SK-N-DZ (cell line): ENCODE measurements at places on chromosomes 2 and 18.

- DNase-seq = no peak
Observed at GRCh38 chr2:10078704-10079265, 1.4 kb downstream of the CYS1 start.

- no peak for DNase-seq
Observed at GRCh38 chr18:3663870-3664512, 214.0 kb downstream of the TGIF1 start.

- DNase-seq = no peak
Observed at GRCh38 chr2:238383743-238384380, 42.9 kb upstream of the ASB1 start.

DNA sequence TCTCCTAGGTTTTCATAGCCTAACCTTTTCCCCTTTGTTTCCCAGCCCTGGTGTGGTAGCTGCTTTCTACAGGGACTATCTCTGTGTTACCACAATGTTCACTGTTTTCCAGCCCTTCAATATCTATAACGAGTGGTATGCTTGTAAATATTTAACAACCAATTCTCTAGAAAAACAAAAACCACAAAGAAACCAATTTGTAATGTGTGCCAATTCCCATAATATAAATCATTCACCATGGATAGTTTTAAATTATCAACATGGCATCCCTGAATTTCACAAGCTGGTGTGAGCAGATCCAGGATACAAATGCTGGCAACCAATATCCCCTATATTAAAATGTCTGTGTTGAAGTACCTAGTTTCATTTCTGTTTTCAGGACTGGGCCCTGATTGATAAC lies 207.5 kb upstream of the FBXO11 start:
- no peak for DNase-seq

DNA sequence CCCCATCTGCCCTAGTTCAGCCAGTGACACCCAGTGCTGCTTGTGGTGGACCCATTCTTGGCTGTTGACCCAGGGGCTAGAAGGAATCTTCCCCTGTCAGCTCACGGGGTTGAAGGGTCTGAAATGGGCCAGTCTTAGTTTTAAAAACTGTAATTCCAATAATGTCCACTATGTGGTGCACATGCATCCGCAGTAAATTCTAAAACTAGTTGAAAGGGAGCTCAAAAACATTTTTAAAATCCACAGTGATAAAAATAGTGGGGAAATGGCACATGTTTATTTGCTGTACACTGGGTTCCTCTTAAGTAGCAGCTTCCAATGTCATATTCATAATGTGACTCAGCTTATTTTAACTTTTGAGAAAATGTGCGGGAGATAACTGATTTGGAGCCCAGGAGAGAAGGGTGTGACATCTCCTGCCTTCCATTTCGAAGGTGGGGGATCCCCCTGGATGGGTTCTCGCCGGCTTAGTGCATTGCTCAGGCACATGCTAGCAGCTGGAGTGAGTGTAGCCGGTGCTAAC lies 32.8 kb downstream of the GRHL1 start:
- peak; percentile 27 for DNase-seq

- DNase-seq = peak; percentile 49
Observed at GRCh38 chr2:105518897-105519296, 120.0 kb upstream of the FHL2 start.

- DNase-seq = no peak
Observed at GRCh38 chr18:51229328-51229727, 31.8 kb upstream of the MEX3C start.

DNA sequence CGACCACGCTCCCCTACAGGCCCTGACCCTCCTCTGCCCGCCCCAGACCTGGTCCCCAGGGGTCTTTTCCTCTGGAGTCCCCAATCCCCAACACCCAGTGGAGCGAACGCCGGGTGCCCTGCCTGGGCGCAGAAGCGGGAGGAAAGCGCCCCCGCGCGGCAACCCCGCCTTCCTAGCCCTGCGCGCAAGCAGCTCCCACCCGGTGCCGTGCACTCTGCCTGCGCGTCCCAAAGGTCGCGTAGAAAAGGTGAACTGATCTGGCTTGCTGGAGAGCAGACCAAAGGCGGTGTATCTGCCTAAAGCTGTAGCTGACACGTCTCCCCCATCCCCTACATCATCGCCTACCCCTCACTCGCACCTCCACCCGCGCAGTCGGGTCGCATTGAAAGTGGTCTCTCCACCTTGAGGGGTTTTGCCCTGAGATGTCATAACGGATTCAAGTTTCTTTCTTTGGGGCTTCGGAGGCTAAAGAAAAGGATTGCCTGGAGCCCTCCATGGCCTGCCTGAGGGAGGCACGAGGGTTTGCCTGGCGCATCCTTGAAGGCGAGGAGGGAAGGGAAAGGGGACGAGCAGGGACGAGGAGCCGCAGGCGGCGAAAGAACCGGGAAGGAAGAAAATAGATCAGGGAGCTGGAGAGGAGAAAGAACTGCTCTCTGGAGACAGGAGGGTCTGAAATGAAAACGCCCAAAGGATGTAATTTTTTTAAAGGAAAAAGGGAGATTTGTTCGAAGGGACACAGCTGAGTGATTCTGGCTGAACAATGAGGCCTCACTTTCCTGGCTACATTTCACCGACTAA lies 5.8 kb downstream of the GAD1 start:
- DNase-seq = no peak

GRCh38 chr18:44937960-44938719 lies 257.5 kb downstream of the SETBP1 start:
- peak; percentile 71 for DNase-seq

DNA sequence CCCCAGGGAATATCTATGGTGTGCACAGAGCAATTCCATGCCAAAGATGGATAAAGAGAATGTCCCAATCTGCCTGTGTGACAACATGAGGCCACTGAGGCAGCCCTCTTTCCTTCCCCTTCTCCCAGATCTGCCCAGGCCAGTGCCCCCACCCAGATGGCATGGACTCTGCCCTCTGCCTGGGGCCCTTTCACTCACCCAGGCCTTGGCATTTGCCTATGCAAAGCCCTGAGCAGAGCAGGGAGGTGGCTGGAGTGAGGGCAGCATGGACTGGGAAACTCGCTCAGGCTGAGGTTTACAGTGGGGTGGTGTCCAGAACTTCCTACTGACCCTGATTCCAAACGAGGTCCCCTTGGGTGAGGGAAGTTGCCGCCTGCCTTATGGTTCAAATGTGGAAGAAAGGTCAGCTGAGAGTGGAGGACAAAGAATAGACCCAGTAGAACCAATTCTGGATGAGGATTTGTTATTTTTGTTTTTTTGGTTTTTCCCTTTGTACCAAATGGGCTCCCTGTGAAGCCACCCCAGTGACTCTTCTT lies 8.9 kb downstream of the SH2D6 start:
- no peak for DNase-seq

- no peak for DNase-seq
Observed at GRCh38 chr2:190972846-190973245, 41.1 kb downstream of the STAT1 start.

DNA sequence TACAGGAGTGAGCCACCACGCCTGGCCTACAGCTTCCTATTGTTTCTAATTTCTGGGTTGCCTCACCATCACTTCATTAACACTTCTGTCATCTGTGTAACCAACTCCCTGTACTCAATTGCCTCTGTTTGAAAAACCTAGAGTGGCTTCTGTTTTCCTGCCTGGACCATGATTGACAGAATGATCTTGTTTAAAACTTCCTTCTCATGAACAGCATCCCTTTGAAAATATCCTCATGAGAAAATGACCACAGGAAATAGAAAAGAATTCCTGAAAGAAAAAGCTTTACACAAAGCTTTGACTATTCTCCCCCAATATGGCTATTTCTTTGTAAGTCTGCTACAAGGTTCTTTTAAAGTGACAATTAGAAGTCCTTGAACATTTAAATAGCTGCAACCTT lies 672.3 kb downstream of the ARHGAP15 start:
- no peak for DNase-seq

- no peak for DNase-seq
Observed at GRCh38 chr2:88057437-88057844, 1.9 kb upstream of the KRCC1 start.

DNA sequence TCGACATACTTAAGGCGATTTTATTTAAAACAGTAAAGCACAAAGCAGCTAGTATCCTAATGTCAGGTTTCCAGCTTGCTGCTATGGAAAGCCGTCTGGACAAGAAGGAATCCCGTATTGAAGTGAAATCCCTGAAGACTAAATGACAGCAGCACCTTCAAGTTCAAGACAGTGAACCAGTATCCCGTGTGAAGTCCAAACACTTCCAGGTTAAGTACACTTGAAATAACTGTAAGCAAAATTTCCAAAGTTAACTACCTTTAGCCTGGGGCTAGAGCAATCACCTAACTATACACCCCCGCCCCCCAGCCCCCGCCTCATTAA lies 1.2 kb downstream of the MBOAT2 start:
- DNase-seq = no peak

DNA sequence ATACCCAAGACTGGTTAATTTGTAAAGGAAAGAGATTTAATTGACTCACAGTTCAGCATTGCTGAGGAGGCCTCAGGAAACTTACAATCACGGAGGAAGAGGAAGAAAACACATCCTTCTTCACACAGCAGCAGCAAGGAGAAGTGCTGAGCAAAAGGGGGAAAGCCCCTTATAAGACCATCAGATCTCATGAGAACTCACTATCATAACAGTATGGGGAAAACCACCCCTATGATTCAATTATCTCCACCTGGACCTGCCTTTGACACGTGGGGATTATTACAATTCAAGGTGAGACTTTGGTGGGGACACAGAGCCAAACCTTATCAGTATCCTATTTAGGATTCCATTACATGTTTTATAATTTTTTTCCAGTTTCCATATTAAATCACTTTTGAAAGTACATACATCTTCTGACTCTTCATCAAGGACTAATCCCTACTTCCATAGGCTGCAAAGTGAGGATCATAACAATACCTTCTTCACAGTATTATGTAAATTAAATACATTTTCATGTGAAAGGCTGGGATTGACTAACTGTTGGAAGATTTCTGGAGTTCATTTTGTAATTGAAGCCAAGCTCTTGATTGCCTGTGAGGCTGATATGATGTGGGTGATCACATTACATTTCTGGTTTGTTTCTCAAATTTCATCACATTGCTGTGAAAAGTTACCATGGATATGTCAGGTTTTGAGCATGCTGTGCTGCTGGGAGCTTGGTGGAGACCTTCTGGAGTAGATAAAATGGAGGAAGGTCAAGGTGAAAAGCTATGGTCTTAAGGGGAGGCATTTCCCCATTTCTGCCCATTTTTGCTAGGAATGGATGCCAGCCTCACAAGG lies 31.7 kb upstream of the CERS6 start:
- peak; percentile 70 for DNase-seq

GRCh38 chr2:98608962-98609604 lies 694 bp downstream of the UNC50 start:
- DNase-seq = peak; percentile 5

DNA sequence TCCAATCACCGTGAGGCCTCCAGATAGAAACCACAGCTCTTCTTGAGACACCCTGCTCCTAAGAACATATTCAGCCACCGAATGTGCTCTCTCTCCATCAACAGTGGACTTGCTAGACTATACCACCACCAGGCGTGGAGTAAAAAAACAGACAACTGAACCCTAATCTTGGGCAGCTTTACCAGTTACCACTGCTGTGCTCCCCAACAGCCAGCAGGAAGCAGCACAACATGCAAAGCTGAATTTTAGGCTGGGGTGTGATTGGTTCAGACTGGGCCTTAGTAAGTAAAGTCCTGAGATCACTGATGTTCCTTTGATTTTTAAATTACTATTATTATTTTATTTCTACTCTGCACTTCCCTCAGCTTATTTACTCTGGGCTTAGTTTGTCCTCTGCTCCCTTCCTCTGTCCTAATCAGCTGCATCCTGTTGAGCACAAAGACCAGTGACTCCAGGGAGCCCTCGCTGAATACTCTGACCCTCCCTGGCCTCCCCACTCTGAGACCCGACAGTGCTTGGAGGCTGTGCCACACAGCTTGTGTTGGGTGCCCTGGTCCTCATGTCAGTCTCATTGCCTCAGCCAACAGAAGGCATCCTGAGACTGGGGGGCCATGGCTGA lies 21.9 kb downstream of the MRPL35 start:
- peak; percentile 36 for DNase-seq

DNA sequence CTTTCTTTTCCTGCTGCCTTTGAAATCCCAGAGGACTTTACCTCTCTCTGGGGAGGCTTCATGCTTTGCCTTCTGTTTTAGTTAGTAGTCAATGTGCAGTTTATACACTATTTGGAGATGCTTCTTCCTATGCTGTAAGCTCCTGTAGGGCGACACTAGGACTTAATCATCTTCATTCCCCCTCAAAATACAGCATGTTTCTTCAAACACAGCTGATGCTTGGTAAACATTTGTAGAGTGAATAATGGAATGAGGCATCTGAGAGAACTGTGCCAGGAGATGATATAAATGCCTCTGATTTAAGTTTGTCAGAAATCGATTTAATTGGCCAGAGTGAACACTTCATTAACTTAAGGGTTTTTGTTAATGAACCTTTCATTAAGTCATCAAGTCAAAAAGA lies 43.4 kb downstream of the LHCGR start:
- no peak for DNase-seq

- no peak for DNase-seq
Observed at GRCh38 chr2:132416723-132417395, at the start of gene GPR39. GPR39 (plus strand) TSS chr2:132416805.

- no peak for DNase-seq
Observed at GRCh38 chr2:36404754-36405153, 49.2 kb downstream of the CRIM1 start.

- DNase-seq = no peak
Observed at GRCh38 chr18:49285627-49286026, 174.8 kb downstream of the DYM start.

- no peak for DNase-seq
Observed at GRCh38 chr2:137381731-137382130, 582.5 kb upstream of the HNMT start.

GRCh38 chr2:8148260-8149006 lies 533.4 kb upstream of the ID2 start:
- DNase-seq = no peak

- DNase-seq = peak; percentile 54
Observed at GRCh38 chr2:17646081-17646554, 105.6 kb downstream of the VSNL1 start.
